Neural crest cell (in vitro differentiated cells): ENCODE measurements at places on chromosomes 3 and 15. TPM values are rescaled to one million over a fixed set of nuclear protein-coding genes. Genes with fewer than 3 reads are reported as not detected.

GRCh38 chr3:25469558-25469957 lies 41.5 kb downstream of the RARB start:
- DNase-seq: no peak

DNA sequence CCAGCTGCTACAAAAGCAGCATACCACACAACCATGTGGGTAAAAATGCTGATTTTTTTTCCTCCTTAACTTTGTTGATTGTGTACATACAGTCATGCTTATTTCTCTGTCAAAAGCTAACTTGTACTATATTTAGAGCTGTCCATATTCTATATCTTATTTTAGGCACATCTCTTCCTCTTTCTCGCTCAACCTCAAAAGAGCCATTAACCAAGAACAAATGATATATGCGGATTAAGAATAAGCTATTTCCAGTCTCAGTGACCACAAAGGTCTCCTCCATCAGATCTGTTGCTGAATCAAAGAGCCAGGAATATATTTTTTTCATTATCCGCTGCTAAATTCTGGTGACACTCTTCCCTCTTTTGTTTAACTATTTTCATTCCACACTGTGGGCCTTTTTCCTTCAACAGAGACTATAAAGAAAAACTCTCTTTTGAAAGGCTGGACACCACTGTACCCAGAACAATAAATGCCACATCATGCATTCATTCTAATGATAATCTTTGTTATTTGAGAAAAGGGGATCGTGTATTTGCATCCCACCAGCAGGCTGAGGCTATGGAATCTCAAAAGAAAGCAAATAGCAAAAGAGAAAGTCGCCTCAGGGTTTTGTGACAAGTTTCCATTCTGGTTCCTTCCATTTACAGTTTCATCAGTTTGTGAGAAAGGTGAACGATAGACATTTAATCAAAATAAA lies 8.0 kb downstream of the TMEM212 start:
- no peak for DNase-seq

DNA sequence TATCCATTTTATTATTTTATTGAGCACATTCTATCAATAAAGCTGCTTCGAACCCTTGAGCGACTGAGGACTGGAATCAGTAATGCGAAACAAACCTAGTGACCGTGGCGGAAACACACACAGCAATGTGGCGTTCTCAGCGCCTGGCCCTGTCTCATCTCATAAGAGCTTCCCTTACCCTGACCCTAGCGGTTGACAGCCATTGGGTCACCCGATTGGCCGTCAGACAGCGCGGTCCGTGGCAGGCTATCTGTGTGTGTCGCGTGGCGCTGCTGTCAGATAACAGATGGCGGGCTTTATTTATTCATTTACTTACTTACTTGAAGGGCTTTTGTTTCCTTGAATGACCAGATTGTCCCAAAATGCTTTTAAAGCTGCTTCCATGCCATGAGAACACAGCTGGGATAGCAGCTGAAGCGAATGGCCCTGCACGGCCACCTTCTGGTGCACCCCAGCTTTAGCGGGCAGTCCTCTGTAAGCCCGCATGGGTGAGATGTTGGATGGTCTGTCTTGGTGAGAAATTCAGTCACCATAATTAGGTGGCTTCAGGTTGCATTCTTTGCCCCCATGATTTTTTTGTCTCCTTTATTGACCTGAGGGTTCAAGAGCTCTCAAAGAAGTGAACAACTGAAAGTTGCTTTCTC lies 215.5 kb upstream of the BHLHE40 start:
- DNase-seq: no peak

DNA sequence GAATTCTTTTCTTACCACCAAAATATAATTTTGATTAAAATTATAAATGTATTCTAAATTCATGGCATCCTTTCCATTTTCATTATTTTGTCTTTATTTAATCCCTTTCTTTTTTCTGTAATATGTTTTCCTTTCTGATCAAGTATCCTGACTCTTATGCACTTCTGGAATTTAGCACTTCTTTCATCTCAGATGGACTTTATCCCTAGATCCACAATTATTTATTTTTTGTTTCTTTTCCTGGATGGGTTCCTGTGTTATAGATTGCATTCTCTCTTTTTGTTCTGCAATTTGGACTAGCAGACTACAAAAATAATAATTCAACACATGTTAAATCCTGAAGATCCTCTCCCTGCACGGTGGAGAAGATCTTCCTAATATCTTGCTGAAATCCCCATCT lies 76.9 kb upstream of the CDIN1 start:
- DNase-seq: no peak

DNA sequence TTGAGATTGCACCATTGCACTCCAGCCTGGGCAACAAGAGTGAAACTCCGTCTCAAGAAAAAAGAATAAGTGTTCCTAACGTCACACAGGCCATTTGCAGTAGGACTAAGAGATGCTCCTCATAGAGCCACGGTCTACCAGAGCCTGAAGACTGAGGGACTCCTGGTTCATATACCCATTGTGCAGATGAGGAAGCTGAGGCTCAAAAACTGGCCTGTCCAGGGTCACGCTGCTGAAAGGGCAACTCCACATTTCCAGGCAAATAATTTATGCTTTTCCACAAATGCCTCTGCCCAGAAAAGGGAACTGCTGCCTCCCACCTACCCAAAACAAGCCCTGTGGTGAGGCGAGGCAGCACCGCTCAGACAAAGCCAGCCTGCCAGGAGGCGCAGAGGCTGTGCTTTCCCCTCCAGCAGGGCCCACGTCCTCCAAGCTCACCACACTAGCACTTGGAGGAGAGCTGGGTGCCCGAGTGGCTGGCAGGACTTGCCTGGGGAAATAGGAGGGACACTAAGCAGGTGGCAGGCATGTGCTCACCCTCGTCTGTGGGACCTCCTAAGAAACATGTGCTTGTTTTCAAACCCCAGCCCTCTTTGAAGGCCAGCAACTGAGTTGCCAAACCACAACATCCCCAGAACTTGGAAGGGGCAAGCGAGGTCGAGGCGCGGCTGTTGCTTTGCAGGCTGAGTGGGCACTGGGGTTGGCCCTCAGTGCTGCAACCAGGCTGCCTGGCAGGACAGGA lies 195.6 kb downstream of the XXYLT1 start:
- no peak for DNase-seq

GRCh38 chr3:187025254-187025655 lies 94.9 kb downstream of the ST6GAL1 start:
- no peak for DNase-seq

DNA sequence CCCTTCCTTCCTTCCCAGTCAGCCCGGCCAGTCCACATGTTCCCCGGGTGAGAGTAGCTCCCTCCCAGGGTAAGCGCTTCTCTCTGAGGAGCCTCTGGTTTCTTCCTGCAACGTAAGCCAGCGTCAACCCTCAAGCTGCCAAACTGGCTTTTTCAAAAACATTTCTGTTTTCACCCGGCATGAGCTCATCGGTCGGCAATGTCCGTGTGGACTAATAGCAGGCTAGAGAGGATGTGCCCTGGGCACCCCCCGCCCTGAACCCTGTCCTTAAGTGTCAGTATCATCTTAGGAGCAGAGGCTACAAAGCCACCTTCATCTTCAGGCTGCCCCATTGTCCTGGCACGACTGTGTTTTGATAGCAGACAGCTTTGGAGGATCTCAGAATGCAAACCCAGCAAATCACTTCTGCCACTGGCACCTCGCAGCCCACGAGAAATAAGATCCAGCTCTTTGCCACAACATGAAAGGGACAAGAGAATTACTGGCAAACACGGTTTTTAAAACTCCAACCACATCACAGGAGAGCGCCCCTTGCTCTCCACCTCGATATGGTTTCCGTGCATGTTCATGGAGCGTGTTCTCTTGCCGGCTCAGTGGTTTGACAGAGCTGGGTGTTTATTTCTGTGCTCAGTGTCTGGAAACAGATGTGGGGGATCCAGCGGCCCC lies 9.9 kb downstream of the ALDH1A3 start:
- DNase-seq: no peak

PLXNA1 gene
- total RNA-seq: 90.4 and 94.0 TPM in 2 replicates

- no peak for DNase-seq
Observed at GRCh38 chr3:126939733-126940132, 43.2 kb upstream of the PLXNA1 start.

- no peak for DNase-seq
Observed at GRCh38 chr3:32095431-32095830, 11.0 kb upstream of the GPD1L start.

MB21D2 gene
- total RNA-seq: 4.9 and 5.5 TPM in 2 replicates

GRCh38 chr3:183233966-183234365 lies 19.1 kb upstream of the B3GNT5 start:
- no peak for DNase-seq

DNA sequence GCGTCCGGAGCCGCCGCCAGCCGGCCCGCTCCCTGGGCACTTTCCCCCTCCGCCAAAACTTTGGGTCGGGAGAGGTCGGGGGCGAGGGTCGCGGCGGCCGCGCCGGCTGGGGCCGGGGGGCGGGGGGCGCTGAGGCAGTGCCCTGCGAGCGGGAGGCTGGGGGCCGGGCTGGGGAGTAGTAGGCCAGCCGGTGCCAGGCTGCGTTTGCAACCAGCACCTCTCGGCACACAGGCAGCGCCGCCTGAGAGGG lies 452 bp downstream of the BBX start:
- no peak for DNase-seq

DNA sequence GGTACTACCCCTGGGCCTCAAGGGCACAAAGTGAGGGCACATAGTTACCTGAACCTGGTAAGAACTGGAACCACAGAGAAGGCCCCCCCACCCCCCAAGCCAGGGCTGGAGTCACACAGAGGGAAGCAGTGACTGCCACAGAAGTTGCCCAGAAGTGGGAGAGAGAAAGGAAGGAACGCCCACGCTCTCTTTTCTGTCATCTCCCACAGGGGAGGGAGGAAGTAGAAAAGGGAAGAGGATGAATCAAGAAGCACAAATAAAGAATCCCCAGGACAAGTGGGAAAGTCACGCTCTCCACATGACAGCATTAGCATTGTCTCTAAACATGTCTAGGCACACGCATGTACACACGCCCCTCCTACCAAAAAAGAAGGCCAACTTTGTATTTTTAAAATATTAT lies 114.7 kb upstream of the FRMD4B start:
- no peak for DNase-seq

DNA sequence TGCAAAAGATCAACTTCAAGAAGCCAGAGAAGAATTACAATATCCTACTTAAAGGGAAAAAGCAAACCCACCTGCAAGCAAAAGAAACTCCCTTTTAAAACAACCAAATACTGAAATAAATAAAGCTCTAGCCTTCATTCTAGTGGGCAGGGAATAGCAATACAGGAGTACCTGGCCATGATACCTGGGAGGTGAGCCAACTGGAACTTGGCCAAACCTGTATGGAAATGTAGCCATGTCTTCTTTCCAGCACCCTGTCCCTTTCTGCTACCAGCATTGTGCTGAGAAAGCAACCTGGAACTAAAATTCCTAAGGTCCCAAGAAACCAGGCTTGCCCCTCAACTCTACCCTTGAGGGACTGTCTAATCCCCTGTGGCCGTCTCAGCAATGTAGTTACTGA lies 530.0 kb downstream of the EPHB1 start:
- DNase-seq: no peak

- DNase-seq: no peak
Observed at GRCh38 chr3:112117841-112118571, 15.0 kb downstream of the GCSAM start.

DNA sequence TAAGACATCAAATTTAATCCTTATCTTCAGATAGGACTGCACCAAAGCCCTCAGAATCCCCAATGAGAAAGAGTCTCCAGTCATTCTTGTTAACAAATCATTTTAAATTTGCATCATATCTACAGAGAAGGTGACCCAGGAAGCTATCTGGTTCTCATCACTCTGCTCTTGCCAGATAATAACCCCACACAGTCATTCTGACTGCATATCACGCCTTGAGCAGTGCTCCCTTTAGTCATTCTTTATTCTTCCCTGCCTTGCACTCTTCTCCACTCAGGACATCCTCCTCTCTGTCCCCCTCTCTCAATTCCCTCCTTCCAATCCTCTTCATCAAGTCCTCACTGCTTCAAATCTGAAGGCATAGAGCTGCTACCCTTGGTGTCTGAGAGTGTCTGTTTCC lies 83.7 kb upstream of the COL6A6 start:
- no peak for DNase-seq

DNA sequence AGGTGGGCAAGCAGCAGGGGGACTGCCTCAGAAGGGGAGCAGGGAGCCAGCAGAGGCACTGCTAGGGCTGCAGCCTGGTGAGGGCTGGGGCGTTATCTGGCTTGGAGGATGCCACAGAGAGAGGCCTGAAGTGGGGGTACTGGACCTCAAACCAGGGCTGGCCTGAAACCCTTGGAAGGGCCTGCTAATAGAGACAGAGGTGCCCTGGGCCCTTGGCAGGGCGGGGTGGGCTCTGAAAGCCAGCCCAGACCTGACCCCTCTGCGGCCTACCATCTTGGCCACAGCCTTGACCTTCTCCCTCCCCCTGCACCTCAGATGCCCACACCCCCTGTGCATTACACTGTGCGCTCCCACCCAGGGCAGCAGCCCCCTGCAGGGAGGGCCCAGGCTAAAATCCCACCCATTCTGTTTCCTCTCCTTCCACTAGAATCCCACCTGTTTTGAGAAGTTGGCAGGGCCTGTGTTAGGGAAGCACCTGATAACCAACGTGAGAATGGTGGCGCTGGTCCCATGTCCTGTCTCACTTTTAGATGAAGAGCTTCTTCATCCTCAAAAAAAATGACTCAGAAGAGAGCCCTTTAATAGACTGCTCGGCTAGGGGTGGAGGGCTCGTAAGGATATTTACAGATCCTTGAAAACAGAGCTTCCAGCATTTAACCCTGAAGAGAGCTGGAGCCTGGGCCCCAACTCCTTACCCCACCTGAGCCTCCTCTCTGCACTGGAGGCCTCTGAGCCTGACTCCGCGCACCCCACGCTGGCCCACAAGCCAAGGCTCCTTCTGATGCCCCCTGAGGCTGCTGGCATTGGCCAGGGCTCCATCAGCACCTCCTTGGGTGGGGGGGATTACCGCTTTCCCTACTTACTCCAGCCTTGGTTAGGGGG lies 29.8 kb downstream of the LOXL1 start:
- DNase-seq: no peak

- no peak for DNase-seq
Observed at GRCh38 chr15:77538027-77538451, 94.7 kb downstream of the LINGO1 start.

CCR9 gene
- total RNA-seq: not detected in 2 replicates

GRCh38 chr3:98705694-98706093 lies 57.4 kb upstream of the ST3GAL6 start:
- no peak for DNase-seq
